ENCODE measurements at places on chromosomes 6 and 20.

- no peak for DNase-seq
Observed at GRCh38 chr6:78538002-78538401, 329.3 kb upstream of the IRAK1BP1 start.

GRCh38 chr20:38191654-38192053 lies 26.6 kb upstream of the TGM2 start:
- no peak for DNase-seq

DNA sequence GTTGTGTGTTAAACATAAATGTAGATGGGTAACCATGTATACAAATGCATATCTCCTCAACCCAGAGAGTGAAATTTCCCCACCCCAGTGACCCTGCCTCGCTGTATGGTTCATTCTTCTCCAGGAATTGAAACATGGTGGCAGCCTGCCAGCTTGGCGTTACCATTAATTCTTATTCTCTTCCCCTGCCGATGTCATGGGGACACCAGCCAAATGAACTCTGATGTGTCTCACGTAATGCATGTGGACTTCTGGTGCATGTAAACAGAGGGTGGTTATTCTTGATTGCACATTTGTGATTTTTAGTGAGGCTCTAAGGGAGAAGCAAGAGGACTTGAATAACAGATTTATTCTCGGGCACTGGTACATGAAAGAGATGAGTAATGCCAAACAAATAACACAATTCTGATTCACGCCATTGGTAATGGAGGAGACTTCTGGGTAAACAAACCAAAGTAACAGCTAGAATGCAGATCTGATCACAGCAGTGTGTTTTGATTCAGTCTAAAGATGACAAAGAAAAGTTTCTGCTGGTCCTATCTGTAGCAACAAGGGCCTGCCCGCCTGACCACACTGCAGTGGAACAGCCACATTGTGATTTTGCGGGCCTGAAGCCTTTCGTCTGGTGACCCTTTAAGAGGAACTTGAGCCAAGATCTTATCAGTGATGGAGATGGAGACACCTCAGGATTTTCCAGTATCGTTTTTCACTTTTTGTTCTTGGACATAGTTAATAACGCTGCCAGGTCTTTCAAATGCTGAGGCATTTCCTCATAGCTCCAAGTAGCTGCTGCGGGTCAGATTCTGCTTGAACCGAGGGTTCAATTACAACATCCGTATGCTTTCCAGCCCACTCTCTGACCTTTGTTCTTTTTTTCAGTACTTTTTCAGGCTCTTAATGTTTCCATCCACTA lies 171.8 kb upstream of the AKAP12 start:
- no peak for DNase-seq

DNA sequence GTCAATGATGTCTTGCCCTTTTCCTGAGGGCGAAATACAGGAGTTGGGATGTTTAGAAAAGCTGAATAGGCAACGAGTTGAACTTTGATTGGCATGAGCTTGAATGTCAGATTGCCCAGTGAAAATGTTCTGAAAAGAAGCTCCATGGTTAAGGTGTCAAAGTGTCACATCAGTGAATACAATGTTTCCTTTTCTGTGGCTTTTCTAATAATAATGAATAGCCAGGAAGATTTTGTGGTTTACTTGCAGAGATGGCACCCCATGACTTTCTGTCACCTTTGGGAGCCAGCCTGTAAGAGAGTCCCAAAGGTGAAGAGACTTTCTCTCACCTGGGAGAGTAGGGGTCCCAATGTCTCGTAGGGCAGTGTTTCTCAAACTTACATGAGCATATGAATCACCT lies 119.2 kb downstream of the KCNQ5 start:
- DNase-seq: no peak

DNA sequence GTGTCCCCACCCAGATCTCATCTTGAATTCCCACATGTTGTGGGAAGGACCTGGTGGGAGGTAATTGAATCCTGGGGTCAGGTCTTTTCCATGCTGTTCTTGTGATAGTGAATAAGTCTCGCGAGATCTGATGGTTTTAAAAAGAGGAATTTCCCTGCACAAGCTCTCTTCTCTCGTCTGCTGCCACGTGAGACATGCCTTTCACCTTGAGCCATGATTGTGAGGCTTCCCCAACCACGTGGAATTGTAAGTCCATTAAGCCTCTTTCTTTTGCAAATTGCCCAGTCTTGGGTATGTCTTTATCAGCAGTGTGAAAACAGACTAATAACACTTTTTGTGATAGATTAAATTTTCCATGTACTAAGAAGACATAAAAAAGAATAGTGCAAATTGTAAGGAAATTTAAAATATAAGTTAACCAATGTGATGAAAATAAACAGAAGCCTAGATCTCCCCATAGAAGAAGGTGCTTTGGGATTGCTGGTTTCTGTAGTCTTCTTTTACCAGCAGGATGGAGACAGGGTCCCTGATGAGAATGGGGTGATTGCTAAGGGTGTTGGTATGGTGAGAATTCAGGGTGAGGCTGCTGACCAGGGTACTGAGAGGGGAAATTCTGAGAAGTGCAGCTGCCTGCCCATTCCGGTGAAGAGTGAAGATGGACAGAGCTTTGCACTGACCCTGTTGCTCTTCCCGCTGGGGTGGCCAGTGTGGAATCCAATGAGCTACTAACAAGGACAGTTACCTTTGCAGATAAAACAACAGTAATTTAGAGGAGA lies 50.7 kb downstream of the BMP2 start:
- no peak for DNase-seq

GRCh38 chr6:16181439-16182297 lies 52.8 kb downstream of the MYLIP start:
- DNase-seq: no peak

DNA sequence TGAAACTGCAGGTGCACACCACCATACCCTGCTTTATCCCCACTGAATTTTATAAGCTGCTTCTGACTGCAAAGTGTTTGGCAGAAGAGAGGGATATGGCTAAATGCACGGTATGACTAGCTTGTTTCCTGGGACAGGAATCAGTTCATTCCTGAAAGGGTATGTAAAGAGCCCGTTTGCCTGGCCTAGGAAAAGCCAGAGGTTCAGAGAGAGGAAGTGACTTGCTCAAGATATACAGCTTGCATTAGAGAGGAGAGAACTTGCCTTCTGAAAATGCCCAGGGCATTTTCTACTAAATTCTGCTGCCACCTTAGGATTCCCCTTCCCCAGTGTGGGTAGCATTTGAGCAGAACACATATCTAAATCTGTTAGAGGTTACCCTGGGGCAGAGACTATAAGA lies 683 bp upstream of the GCNT2 start:
- no peak for DNase-seq

GRCh38 chr6:130047088-130047995 lies 29.0 kb downstream of the L3MBTL3 start:
- no peak for DNase-seq

DNA sequence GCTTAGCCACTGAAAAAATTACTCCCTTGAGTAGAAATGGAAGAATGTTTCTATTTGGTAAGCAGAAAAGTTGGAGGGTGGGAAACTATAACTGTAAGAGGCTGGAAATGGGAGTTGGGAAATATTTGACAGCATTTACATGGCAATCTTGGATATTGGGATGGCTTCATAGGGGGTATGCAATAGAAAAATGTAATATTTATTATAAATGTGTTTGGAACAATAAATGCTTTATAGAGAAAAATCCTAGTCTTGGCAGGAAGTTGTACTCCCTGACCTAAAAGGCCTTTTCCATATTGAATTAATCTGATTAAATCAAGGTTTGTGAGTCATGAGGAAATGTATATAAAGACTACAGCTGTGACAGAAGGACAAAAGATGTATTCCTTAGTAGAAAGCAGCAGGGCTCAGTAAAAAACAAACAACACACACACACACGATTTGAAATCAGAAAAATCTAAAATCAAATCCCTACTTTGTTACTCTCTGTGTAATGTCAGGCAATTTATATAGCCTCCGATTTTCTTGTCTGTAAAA lies 272.3 kb downstream of the CD109 start:
- no peak for DNase-seq

- DNase-seq: no peak
Observed at GRCh38 chr20:56522311-56522710, 2.2 kb upstream of the FAM209A start.

DNA sequence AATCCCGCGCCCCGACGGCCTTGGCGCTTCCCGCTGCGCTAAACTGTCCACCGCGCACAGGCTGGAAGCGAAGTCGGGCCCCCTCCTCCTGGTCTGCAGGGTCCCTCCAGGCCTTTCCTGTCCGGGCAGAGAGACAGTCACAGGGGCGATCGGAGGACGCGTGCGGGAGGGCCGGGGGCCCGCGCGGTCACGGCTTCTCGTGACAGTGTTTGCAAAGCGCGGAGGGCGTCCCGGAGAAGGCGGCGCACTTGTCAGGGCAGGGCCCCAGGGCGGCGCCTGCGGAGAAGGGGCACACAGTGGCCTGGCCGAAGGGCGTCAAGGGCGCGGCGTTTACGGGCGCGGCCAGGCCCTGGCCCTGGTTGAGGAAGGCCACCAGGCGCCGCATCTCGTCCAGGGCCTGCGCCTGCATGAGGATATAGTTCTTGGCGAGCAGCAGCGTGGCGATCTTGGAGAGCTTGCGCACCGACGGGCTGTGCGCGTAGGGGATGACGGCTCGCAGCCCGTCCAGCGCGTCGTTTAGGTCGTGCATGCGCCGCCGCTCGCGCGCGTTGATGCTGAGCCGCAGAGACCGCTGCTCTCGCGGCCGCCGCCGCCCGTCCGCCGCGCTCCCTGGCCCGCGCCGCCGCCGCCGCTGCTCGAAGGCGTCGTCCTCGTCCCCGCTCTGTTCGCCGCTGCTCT lies 763 bp downstream of the BHLHE23 start:
- DNase-seq: no peak

- DNase-seq: no peak
Observed at GRCh38 chr20:57282670-57283361, 16.4 kb upstream of the BMP7 start.

GRCh38 chr6:152598421-152598820 lies 38.7 kb downstream of the SYNE1 start:
- DNase-seq: no peak

DNA sequence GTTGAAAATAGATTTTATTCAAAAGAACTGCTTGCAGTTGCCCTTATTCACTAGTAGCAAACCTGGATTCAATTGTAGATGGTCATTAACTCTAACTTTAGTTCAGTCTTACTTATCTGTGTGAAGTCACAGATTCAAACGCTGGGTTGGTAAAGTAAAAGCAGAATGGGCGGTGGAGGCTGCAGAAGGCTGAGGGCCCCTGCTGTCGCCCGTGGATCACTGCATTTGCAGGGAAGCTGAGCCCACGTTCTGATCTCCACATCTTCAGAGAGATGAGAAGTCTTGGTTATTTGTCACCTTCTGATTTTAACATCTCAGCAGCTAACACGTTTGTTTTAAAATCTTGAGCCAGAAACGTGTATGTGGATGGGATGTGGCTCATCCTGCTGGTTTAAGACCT lies 75.1 kb downstream of the SNX9 start:
- no peak for DNase-seq

DNA sequence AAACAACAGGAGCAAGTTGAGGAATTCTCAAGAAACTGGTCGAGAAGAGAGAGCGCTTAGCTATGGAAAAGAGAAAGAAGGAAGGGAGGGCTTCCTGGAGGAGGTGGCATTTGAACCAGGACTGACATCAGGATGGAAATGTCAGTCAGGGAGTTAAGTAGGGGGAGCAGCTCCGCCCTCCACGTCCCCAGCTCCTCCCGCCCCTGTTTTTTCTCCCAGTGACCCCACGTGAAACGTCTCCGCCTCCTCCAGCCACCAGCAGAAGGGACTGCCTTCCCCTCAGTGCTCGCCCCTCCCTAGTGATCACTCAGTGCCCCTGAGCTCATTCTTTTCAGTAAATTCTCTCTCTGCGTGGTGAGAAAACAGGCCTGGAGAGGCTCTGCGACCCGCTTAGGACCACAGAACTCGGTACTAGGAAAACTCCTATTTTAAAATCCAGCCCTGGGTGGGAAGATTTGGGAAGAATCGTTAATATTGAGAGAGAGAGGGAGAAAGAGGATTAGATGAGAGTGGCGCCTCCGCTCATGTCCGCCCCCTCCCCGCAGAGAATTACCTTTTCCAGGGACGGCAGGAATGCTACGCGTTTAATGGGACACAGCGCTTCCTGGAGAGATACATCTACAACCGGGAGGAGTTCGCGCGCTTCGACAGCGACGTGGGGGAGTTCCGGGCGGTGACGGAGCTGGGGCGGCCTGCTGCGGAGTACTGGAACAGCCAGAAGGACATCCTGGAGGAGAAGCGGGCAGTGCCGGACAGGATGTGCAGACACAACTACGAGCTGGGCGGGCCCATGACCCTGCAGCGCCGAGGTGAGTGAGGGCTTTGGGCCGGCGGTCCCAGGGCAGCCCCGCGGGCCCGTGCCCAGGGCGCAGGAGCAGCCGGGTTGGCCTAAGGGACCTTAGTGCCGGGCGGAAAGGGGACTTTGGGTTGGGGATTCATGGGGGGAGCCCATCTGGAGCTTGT lies 4.6 kb downstream of the HLA-DPB1 start:
- no peak for DNase-seq

- DNase-seq: no peak
Observed at GRCh38 chr6:80105972-80106417, 476 bp upstream of the BCKDHB start.

DNA sequence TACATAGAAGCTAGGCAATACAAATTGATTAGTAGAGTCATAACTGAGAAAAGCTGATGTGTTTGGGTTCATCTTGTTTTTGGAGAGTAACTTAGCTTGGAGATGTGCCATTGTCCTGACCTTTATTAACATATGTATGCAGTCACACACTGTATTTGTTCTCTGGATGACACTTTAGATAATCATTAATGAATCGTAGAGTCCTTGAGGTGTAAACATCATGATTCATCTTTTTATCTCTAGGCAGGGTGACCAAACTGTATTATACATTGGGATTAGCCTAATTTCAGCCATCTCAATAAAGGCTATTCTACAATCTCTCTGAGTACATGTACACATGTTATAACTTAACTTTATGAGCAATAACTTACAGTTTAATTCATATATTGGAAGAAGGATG lies 3.6 kb upstream of the MTCL3 start:
- DNase-seq: no peak

GRCh38 chr20:19347943-19348456 lies 135.6 kb downstream of the SLC24A3 start:
- no peak for DNase-seq

DNA sequence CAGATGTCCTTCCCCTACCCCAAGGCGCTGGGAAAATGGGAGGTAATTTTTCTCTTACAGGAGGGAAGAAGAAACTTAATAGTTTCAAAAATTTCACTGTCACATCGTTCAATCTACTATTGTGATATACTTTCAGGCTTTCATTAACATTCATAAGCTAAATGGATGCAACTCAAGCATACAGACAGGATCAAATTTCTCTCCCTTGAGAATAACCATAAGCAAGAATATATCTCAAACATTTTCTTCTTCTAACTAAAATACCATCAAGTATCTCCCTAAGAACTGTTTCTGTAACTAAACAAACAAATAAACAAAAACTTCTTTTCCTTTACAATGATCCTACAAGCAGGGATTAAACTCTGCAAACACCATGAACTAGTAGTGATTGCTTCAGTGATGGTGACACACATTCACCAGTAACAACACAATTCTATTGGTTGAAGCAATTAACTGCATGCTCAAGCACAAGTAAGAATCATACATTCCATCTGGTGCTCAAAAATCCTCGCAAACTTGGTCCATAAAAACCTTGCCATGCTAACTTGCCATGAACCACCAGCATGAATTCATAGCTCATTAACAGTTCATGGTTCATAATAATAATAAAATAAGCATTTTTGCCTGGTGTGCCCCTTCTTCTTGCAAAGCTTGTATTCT lies 183.8 kb downstream of the PTPRK start:
- no peak for DNase-seq

GRCh38 chr20:64084685-64085152 lies 521 bp upstream of the LKAAEAR1 start:
- no peak for DNase-seq

- no peak for DNase-seq
Observed at GRCh38 chr6:70118670-70119069, 184.2 kb downstream of the COL9A1 start.

GRCh38 chr20:11080781-11081377 lies 407.1 kb upstream of the JAG1 start:
- DNase-seq: no peak
